Eye (tissue), 1 donor: ENCODE measurements at places on chromosomes 2 and 18.

DNA sequence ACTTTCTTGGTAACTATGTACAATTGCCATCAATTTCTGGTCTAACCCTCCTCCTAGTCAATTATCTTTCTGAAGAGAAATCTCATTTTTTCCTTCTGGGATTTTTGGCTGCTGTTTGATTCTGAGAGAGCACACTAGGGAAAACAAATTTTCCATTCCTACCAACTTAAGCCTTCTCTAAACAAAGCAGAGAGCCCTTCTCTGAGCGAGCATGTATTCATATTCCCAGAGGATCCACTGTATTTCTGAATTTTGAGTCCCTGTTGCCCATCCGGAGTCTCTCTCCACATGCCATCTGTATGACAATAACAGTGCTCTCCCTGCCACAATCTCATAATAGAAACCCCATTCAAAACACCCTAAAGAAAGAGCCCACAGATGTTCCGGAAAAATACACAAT is 78.5 kb downstream of the MAIP1 start:
- DNase-seq, result no peak

DNA sequence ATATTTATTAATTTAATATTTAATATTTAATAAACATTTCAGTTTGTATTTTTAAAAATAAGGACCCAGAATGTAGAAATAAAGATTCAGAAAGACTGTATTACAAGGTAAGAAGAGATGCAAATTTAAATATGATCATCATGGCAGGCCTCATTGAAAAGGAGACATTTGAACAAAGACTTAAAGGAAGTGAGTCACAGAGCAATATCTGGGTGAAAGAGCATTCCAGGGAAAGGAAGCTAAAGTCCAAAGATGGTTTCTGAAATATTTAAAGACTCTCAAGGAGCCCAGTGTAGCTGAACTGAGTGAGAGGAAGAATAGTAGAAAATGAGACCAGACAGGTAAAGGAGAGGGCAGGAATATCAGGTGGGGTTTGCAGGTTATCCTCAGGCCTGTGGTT is 5.9 kb downstream of the SCYGR4 start:
- no peak for DNase-seq

DNA sequence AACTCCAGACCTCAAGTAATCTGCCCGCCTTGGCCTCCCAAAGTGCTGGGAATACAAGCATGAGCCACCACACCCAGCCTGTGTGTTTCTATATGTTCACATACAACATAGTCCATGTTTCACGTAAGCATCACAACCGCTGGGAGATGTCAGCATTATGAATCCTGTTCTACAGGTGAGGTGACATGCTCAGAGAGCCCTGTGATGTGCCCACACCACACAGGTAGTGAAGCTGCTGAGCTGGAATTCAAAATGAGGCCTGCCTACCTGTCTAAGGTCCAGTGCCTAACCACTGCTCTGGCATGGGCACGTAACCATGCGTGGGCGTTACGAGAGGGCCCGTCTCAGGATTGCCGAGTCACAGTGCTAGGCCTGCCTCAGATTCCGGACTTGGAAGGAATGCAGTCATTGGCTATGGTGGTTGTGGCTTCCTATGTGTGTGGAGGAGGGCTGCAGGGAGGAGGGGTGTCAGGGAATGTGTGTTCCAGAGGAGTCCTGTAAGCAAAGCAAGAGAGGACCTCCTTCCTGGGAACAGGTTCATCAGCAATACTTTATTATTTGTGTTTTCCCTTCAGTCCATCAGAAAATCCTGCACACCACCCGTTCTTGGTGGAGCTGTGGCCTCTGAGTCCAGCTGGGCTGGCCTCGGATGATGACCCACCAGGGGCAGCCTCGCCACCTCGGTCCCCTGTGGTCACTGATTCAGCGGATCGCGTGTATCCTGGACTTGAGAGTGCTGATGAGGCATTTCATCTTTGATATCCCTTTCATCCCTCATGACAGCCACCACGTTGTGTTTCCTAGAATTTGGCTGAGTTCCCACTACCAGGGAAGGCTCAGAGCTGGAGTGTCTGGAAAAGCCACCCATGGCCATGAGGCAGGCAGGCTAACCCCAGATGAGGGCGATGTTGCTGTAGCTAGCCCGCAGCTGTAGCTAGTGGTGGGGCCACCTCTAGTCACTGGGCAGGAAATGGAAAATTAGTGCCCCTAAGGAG is 31.1 kb downstream of the HK2 start:
- DNase-seq, result no peak

GRCh38 chr2:39411181-39411944 is 25.7 kb downstream of the MAP4K3 start:
- no peak for DNase-seq

DNA sequence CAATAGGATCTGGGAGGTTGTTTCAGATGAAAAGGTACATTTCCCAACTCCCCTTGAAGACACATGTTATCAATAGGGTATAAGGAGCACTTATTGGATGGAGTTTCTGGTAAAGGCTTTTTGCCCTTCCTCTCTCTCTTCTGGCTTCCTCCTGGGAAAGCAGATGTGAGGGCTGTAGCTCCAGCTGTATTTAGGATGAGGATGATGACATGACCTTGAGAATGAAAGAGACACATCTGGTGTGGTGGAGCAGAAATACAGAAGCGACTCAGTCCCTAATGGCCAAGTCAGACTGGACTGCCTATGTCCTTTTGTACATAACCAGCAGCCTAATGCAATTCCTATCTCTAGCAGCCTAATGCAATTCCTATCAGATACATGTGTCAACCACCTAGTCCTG is 100.9 kb upstream of the NXPH2 start:
- DNase-seq, result peak; percentile 47

DNA sequence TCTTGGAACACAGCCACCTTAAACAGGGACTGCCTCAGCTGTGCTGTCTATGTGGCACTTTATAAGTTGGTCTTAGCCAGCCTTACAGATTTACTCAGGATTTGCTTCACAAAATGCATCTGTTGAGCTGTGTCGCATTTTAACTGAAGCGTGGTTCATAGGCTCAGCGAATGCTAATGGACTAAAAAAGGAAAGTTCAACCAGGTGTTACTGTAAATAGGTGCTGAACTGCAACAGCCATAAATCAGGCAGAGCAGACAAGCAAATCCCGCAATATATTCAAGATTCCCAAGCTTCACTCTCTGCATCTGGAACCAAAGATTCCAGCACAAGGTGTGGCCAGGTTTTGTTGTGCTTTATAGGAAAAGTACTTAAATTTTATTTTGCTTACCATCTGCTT is 130.0 kb downstream of the EPHA4 start:
- DNase-seq, result no peak

DNA sequence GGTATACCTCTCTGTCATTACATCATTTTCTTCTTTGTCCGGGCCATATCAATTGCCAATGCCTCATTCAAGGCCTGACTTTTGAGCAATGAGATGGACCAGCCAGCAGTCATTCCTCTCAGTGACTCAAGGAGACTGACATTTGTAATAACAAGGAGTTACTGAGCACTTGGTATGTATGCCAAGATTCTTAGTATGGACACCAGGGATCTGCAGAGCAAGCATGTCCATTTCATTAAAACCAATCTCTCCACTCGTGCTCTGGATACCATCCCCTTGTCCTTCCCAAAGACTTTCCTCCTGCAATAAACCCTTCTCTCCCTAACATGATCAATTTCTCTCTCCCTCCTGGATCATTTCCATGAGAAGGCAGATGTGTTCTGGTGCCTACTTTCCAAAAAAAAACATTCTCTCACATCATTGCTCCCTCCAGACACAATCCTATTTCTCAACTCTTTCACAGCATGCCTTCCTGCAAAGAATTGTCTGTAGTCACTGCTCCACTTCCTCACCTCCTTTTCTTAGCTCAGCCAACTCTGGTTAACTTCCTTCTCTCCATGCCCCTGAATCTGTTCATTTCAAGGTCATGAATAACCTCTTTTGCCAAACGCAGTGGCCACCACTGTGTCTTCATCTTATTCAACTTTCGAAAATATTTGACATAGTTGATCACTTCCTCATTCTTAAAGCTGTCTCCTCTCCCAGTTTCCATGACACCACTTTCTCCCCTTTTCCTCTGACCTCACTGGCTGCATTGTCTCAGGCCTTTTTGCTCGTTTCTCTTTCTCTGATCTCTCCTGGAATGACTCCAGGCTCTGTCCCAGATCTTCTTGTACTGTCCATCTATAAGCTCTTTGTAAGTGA is 102.8 kb upstream of the CYP1B1 start:
- no peak for DNase-seq

DNA sequence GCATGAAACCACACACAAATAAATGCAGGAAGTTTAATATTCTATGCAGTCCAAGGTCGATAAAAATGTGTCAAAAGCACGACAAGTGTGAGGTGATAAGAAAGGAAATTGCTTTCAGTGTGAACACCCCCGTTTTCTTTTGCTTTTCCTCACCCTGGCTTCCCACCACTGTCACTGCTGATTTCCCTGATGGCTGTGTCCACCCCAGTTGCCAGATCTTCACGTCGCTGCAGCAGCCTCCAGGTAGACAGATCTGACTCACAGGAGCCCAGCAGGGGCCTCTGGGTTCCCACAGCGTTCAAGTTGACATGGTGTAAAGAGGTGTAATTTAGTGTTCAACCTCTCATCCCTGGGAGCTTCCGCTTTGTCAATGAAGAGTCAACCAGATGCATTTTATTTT is 128.0 kb upstream of the TACR1 start:
- DNase-seq, result no peak

DNA sequence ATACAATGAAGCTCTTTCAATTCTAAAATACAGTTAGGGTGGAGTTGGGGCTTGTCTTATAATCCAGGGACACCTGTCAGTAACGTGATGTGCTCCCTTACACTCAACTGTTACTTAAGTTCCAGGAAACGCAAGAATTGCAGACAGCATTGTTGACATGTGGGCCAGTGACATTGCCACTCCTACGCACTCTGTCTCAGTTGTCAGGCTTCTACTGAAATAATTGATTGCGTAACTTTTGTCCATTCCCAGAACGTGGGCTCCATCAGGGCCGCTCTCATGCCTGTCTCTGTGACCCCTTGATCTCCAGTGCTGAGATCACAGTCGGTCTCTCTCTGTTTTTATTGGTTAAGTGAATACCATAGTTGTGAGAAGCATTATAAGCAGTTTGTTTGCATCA is 487.8 kb downstream of the GALR1 start:
- DNase-seq, result no peak

GRCh38 chr2:156352911-156353310 is 20.4 kb upstream of the NR4A2 start:
- DNase-seq, result no peak

DNA sequence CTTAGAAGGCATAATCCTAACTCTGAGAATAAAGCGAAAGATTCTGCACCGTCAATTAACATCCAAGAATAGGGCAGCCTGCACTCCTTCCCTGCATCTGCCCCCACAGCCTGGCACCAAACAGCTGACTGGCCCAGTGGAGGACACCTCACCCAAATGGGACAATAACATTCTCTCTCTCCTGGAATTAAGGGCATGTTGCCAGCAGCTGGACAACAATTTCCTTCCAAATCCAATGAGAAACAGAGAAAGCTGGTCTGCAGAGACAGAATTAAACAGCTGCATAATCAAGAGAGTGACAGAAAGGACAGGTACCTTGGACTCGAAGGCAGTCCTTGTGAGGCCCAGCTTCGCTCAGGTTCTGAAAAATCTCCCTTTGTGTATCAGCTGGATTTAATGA is 15.0 kb downstream of the COX7A2L start:
- DNase-seq, result no peak

- DNase-seq, result no peak
Observed at GRCh38 chr2:235591921-235592320, 98.1 kb downstream of the AGAP1 start.

- no peak for DNase-seq
Observed at GRCh38 chr2:225326969-225327368, 72.5 kb upstream of the NYAP2 start.

GRCh38 chr2:69828938-69829255 is 563 bp upstream of the GMCL1 start:
- DNase-seq, result no peak

GRCh38 chr2:71801969-71802368 is 345.7 kb downstream of the CYP26B1 start:
- DNase-seq, result peak; percentile 64

GRCh38 chr2:128789221-128789620 is 470.6 kb upstream of the HS6ST1 start:
- no peak for DNase-seq

DNA sequence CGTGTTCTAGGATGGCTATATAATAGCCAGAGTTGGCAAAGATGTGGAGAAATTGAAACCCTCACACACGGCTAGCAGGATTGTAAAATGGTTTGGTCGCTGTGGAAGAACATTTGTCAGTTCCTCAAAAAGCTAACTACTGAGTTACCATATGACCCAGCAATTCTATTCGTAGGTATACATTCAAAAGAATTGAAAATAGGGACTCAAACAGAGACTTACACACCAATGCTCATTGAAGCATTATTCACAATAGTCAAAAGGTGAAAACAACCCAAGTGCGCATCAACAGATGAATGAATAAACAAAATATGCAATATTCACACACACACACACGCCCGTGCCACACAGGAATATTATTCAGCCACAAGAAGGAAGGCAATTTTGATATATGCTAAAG is 98.7 kb downstream of the PLA2R1 start:
- DNase-seq, result no peak

DNA sequence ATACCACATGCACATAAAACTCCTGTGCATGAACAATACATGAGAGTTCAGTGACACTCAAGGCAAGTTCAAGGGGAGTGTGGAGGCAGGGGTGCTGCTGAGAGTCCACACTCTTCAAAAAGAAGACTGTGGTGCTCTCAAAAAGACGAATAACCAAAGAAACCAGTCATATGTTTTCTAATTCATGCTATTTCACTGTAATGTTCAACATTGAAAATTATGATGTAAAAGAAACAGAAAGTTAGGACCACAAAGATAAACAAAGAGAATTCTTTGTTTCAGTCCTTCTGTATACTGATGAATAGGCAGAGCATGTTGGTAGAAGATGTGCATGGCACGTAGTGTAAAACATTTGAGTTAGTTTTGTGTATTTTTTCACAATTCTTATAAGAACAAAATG is 864.2 kb upstream of the LRATD1 start:
- DNase-seq, result no peak

DNA sequence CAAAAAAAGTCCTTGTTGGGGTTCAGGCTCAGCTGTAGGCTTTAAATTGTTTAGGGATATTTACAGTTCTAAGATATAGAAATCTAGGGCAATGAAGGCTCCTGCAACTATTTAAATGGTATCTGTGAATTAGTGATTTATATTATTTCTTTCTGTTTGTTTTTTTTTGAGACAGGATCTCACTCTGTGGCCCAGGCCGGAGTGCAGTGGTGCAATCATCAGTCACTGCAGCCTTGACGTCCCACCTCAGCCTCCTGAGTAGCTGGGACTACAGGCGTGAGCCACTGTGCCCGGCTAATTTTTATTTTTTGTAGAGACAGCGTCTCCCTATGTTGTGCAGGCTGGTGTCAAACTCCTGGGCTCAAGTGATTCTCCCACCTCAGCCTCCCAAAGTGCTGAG is 32.3 kb upstream of the NDUFV2 start:
- DNase-seq, result no peak

GRCh38 chr2:78977661-78978145 is 47.8 kb upstream of the REG3G start:
- no peak for DNase-seq

DNA sequence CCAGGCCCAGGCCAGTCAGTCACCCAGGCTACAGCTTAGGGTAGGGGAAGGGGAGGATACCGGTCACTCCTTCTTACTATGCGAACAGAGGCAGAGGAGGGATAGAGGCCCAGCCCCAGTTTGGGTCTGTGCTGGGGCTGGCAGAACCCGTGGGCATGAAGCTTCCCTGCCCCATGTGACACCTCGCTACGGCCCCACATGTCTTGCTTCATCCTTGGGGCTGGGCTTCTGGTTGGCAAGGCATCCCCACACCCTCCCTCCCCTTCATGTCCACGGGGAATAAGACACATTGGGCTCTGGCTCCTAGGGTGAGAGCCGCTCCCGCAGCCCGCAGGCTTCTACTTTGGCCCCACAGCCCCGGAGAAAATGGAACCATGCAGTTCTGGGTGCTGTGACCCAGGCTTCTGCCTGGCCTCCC is 32.4 kb downstream of the HS1BP3 start:
- no peak for DNase-seq
